Osteocyte (in vitro differentiated cells): ENCODE measurements at places on chromosomes 1 and 21. TPM values are rescaled to one million over a fixed set of nuclear protein-coding genes. Genes with fewer than 3 reads are reported as not detected.
A peak's percentile ranks its signal among the peaks of the same experiment; 100 is the strongest.

PKLR gene
- not detected in 2 replicates for total RNA-seq

PLA2G2D gene
- total RNA-seq: not detected in 2 replicates

NUDT4B gene
- 0.68 TPM in 1 of 2 replicates, not detected in the other for total RNA-seq

DYNLT5 gene
- 0.18 and 0.35 TPM in 2 replicates for total RNA-seq

C1QB gene
- total RNA-seq: not detected in 2 replicates

TTLL7 gene
- 6.8 and 8.6 TPM in 2 replicates for total RNA-seq

GJA9 gene
- not detected in 2 replicates for total RNA-seq

ICOSLG gene
- total RNA-seq: 9.6 and 10.5 TPM in 2 replicates

- H3K36me3 ChIP-seq: no peaks in the 10 kb centered on the region
- peak; percentile 59 for DNase-seq
- peaks cover 73% of the 10 kb centered on the region for H3K27me3 ChIP-seq
- H3K27ac ChIP-seq: no peak overlapping the region
- no peak overlapping the region for H3K4me3 ChIP-seq
Observed at GRCh38 chr1:203124011-203124410, 3.5 kb upstream of the ADORA1 start.

GRCh38 chr1:167082511-167083027 lies 7.6 kb downstream of the GPA33 start:
- H3K36me3 ChIP-seq: no peaks in the 10 kb centered on the region
- H3K4me1 ChIP-seq: no peaks in the 10 kb centered on the region
- no peak overlapping the region for H3K4me3 ChIP-seq
- peaks cover 48% of the 10 kb centered on the region for H3K27me3 ChIP-seq
- H3K27ac ChIP-seq: no peak overlapping the region

DNA sequence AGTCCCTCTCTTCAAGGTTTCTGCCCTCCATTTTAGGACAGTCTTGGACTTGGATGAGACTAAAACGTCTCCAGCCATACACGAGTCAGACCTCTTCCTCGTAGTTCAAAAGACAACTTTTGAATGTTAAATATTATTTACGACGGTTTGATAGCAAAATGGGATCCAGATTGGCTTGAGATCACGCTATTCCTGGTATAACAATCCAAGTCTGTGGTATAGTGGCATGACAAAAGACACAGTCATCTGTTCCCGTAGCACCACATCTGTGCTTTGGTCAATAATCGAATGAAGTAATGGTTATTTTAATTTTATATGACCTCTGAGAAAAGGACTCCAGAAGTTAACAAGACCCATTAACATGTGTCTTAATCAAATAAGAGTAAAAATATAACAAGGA lies 7.0 kb downstream of the PCP4 start:
- H3K4me1 ChIP-seq: no peaks in the 10 kb centered on the region
- H3K27ac ChIP-seq: no peak overlapping the region
- H3K36me3 ChIP-seq: no peaks in the 10 kb centered on the region
- no peak for DNase-seq

- no peak for DNase-seq
- no peaks in the 10 kb centered on the region for H3K27me3 ChIP-seq
- no peak overlapping the region for H3K4me3 ChIP-seq
- no peaks in the 10 kb centered on the region for H3K4me1 ChIP-seq
- no peaks in the 10 kb centered on the region for H3K36me3 ChIP-seq
- no peak overlapping the region for H3K27ac ChIP-seq
Observed at GRCh38 chr1:13624526-13624925, 40.9 kb downstream of the PDPN start.

DNA sequence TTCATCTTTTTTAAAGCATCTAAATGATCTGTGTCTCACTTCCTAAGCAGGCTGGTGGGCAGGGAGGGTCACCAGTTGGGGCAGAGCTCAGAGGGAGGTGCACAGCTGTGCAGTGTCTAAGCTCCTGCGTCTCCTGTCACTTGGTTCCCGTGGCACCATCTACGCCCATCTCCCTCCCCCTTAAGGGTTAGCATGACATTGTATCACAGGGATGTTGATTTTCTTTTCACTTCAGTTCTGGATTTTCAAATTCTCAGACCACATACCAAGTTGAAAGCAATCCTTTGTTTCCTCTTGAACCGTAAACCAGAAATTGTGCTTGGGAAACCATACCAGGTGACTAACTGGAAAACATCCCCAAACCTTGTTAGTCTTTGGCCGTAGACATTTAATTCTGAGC lies 187.0 kb downstream of the KIF26B start:
- no peak for DNase-seq
- H3K4me3 ChIP-seq: no peak overlapping the region
- no peak overlapping the region for H3K27ac ChIP-seq
- H3K36me3 ChIP-seq: no peaks in the 10 kb centered on the region
- H3K4me1 ChIP-seq: no peaks in the 10 kb centered on the region
- peaks cover 4% of the 10 kb centered on the region for H3K27me3 ChIP-seq

DNA sequence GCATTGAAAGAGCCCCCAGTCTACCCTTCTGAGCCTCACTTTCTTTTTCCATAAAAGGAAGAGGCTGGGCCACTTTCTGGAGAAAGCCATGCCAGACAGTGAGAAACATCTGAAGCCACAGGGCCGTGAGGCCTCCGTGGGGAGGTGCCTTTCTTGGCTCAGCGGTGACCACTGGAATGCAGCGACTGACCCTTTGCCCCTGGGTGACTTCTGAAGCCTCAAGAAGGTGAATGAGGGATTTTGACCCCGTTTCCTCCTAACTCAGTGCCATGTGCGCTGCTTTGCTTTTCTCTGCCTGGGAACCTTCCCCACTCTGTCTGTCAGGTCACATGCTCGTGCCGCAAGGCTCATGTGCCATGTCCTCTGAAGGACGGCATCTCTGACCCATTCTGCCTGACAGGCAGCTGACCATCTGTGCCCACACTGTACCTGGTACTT lies 44.7 kb upstream of the A3GALT2 start:
- no peaks in the 10 kb centered on the region for H3K27me3 ChIP-seq
- DNase-seq: no peak
- H3K27ac ChIP-seq: peak overlapping the region; percentile 96
- peaks cover 5% of the 10 kb centered on the region for H3K36me3 ChIP-seq
- H3K4me3 ChIP-seq: peak overlapping the region; percentile 46
- peaks cover 76% of the 10 kb centered on the region for H3K4me1 ChIP-seq

DNA sequence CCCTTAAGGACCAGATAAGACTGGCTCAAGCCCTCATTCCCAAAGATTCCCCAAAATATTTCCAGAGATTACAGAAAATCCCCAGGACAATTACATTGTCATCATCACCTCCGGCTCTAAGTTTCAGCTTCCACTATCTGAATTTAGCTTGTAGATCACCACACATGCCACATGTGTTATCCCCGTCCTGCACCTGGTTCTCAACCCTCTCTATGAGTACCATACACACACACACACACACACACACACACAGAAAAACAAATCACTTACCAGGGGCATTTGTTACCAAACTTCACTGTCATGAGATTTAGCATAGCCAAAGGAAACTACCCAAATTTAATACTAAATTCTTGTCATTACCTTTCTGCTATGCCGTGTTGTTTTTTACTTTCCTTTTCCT lies 15.4 kb upstream of the TSPAN1 start:
- no peaks in the 10 kb centered on the region for H3K4me1 ChIP-seq
- no peak for DNase-seq
- H3K27me3 ChIP-seq: no peaks in the 10 kb centered on the region
- H3K4me3 ChIP-seq: no peak overlapping the region
- no peaks in the 10 kb centered on the region for H3K36me3 ChIP-seq

GRCh38 chr1:65310078-65310587 lies 790 bp downstream of the DNAJC6 start:
- H3K36me3 ChIP-seq: peaks cover 8% of the 10 kb centered on the region
- H3K27ac ChIP-seq: peak overlapping the region; percentile 48
- peaks cover 31% of the 10 kb centered on the region for H3K4me1 ChIP-seq
- H3K27me3 ChIP-seq: no peaks in the 10 kb centered on the region

DNA sequence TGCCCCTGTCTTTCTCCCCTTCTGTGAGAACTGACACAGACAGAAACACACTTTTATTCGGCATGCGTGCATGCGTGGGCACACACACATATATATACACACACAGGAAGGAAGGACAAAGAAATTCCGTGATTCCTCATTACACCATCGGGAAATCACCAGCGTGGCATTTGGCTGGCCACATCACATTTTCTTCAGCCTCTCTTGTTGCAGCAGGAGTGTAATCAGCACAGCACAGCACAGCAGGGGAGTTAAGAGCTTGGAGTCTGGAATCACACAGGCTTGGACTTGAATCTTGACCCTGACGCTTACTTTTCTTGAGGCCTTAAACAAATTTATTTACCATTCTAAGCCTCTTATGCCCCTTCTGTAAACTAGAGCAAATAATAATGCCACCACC lies 45.3 kb upstream of the EPHA8 start:
- DNase-seq: no peak
- H3K4me3 ChIP-seq: no peak overlapping the region
- no peaks in the 10 kb centered on the region for H3K27me3 ChIP-seq
- H3K36me3 ChIP-seq: peaks cover 64% of the 10 kb centered on the region

GRCh38 chr1:60367532-60367931 lies 294.0 kb upstream of the C1orf87 start:
- H3K4me3 ChIP-seq: peak overlapping the region; percentile 36
- peaks cover 32% of the 10 kb centered on the region for H3K27me3 ChIP-seq
- H3K27ac ChIP-seq: no peak overlapping the region
- peaks cover 4% of the 10 kb centered on the region for H3K4me1 ChIP-seq
- H3K36me3 ChIP-seq: no peaks in the 10 kb centered on the region
- no peak for DNase-seq

- H3K4me1 ChIP-seq: peaks cover 56% of the 10 kb centered on the region
- no peak overlapping the region for H3K4me3 ChIP-seq
- H3K36me3 ChIP-seq: peaks cover 7% of the 10 kb centered on the region
- no peak for DNase-seq
- peak overlapping the region; percentile 80 for H3K27ac ChIP-seq
Observed at GRCh38 chr1:243246916-243247315, 8.2 kb downstream of the CEP170 start.

GRCh38 chr21:39461419-39461818 lies 9.6 kb downstream of the SH3BGR start:
- H3K4me3 ChIP-seq: no peak overlapping the region
- no peak for DNase-seq
- H3K27ac ChIP-seq: no peak overlapping the region
- H3K27me3 ChIP-seq: peaks cover 6% of the 10 kb centered on the region

- H3K36me3 ChIP-seq: no peaks in the 10 kb centered on the region
- peak; percentile 80 for DNase-seq
- H3K4me3 ChIP-seq: no peak overlapping the region
- H3K4me1 ChIP-seq: no peaks in the 10 kb centered on the region
- H3K27ac ChIP-seq: no peak overlapping the region
- peaks cover 6% of the 10 kb centered on the region for H3K27me3 ChIP-seq
Observed at GRCh38 chr1:153397051-153397923, 6.4 kb upstream of the S100A8 start.

- no peaks in the 10 kb centered on the region for H3K36me3 ChIP-seq
- no peaks in the 10 kb centered on the region for H3K27me3 ChIP-seq
- peak within 1 kb of the TSS; percentile 82 for H3K27ac ChIP-seq
- peak; percentile 91 for DNase-seq
Observed at GRCh38 chr1:26826261-26827105, at the start of gene ZDHHC18. ZDHHC18 (plus strand) TSS chr1:26826688; CDS start chr1:26826805, 117 bp downstream.

GRCh38 chr1:24502065-24502708 lies 449 bp upstream of the RCAN3 start:
- peak overlapping the region; percentile 77 for H3K27ac ChIP-seq
- DNase-seq: peak; percentile 86
- H3K36me3 ChIP-seq: no peaks in the 10 kb centered on the region
- peak overlapping the region; percentile 80 for H3K4me3 ChIP-seq

- no peak overlapping the region for H3K4me3 ChIP-seq
- peaks cover 2% of the 10 kb centered on the region for H3K4me1 ChIP-seq
- no peak overlapping the region for H3K27ac ChIP-seq
- no peaks in the 10 kb centered on the region for H3K27me3 ChIP-seq
Observed at GRCh38 chr1:3564921-3565831, 46.1 kb downstream of the MEGF6 start.

- no peak for DNase-seq
- H3K27me3 ChIP-seq: no peaks in the 10 kb centered on the region
- H3K27ac ChIP-seq: peak overlapping the region; percentile 34
Observed at GRCh38 chr1:189619682-189620332, 857.9 kb downstream of the BRINP3 start.

DNA sequence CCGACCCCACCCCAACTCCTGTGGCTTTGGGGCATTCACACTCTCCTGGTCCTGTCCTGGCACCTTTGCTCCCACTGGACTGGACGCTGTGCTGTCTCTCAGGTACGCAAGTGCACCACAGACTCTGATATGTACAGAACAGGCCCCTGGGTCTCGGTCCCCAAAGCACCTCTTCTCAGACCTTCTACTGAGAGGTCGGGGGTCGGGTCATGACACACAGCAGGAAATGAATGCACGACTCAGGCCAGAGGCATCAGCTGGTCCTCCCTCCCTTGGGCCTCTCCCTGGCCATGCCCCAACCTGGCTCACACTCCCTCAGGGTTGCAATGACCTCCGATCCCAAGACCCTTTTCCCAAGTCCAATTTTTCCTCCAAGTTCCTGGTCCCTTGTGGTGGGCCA lies 1.8 kb upstream of the KRTAP10-12 start:
- peaks cover 4% of the 10 kb centered on the region for H3K36me3 ChIP-seq
- H3K27ac ChIP-seq: no peak overlapping the region
- peak; percentile 81 for DNase-seq
- H3K4me1 ChIP-seq: peaks cover 31% of the 10 kb centered on the region
- H3K4me3 ChIP-seq: no peak overlapping the region

DNA sequence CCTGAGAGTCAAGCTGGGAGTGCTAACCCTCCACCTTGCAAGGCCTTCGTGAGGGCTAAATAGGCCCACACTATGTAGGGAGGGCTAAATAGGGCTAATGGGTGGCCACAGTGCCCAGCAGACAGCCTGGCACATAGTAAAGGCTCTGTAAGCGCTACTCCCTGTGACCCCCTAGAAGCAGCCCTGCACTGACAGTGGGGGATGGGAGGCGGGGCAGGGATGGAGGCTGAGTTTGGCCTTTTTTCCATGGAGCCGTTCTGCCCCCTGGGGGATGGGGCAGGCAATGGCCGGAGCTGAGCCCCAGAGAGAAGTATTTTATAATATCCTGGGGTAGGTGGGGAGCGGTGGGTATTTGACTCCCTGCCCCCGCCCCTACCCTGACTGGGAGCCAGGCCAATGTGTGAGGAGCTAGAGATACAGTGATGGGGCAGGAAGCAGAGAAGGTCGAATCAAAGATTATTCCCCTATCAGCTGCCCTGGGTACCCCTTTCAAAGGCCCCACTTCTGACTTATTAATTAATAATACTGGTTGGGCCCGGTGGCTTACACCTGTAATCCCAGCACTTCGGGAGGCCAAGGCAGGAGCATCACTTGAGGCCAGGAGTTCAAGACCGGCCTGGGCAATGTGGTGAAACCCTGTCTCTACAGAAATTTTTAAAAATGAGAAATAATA lies 42.3 kb downstream of the LACTBL1 start:
- no peak overlapping the region for H3K27ac ChIP-seq
- no peak for DNase-seq
- no peaks in the 10 kb centered on the region for H3K4me1 ChIP-seq
- H3K27me3 ChIP-seq: peaks cover 46% of the 10 kb centered on the region

GRCh38 chr1:13651279-13651678 lies 48.7 kb upstream of the PRDM2 start:
- DNase-seq: no peak
- H3K27me3 ChIP-seq: no peaks in the 10 kb centered on the region
- no peak overlapping the region for H3K4me3 ChIP-seq
- no peak overlapping the region for H3K27ac ChIP-seq
- H3K36me3 ChIP-seq: no peaks in the 10 kb centered on the region
- H3K4me1 ChIP-seq: no peaks in the 10 kb centered on the region
